ENCODE measurements at places on chromosomes 6 and 20.
A peak's percentile ranks its signal among the peaks of the same experiment; 100 is the strongest.

DNA sequence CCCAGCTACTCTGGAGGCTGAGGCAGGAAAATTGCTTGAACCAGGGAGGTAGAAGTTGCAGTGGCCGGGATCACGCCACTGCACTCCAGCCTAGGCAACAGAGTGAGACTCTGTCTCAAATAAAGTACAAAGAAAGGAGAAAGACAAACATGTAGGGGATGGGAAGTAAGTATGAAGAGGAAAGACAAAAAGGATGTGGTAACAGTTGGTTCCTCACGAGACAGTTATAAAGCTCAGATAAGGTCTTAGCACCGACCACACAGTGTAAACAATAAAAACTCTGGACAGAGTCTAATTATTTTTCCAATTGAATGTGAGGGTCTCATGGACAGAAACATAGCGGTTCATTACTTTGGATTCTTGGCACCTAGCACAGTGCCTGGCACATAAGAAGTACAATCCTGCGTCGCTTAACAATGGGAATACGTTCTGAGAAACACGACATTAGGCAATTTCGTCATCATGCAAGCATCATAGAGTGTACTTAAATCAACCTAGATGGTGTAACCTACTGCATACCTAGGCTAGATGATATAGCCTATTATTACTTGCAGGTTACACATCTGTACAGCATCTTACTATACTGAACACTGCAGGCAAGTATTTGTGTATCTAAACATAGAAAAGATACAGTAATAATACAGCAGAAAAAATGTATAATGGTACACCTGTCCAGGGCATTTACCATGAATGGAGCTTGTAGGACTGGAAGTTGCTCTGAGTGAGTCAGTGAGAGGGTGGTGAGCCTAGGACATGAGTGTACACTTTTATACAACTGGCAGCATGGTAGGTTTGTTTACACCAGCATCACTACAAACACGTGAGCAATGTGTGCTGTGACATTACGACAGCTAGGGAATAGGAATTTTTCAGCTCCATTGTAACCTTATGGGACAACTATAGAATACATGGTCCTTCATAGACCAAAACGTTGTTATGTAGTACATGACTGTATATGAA, 38.2 kb downstream of the MBOAT1 start:
- no peak for DNase-seq

GRCh38 chr6:168730931-168731716, 290.1 kb downstream of the SMOC2 start:
- DNase-seq: no peak

- peak; percentile 13 for DNase-seq
Measured at GRCh38 chr6:113860181-113860955, 3.2 kb downstream of the MARCKS start.

DNA sequence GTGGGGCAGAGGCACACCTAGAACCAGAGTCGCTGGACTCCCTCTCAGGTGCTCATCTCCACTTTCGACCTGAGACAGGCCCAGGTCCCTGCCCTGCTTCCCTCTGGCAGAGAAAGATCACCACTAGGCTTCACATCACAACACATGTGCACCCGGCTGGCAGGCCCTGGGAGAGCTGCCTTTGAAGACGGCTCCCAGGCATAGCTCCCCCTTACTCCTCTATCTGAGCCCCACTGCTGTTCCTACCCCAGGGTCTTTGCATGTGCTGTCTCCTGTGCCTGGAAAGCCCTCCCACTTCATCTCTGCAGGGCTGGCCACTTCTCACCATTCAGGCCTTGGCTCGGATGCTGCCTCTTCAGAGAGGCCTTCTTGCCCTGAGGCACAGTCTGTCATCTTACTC, 89.2 kb downstream of the NOL4L start:
- DNase-seq: no peak

- no peak for DNase-seq
Measured at GRCh38 chr6:74577619-74578018, 628.2 kb downstream of the COL12A1 start.

All from smooth muscle cell of the brain vasculature (primary cell).